CD8-positive, alpha-beta memory T cell (primary cell): ENCODE measurements at places on chromosomes 6 and 20. TPM values are rescaled to one million over a fixed set of nuclear protein-coding genes. Genes with fewer than 3 reads are reported as not detected.

DNA sequence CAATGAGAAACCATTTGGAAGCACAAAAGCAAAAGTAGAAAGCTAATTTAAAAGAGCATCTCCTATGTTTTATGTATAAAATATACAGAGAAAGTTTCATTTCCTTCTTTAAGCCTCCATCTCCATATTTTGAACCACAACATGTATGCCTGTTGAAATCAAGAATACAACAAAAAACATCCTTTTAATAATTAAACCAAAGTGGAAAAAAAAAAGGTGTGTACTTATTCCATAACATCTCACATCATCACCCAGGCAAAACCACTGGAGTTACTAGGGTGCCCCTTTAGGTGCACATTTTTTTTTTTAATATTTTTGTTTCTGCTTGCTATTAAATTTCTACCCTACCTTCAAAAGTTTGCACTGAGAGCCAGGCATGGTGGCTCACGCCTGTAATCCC lies 43.0 kb downstream of the EDN1 start:
- H3K4me1 ChIP-seq = no peaks in the 10 kb centered on the region
- H3K27me3 ChIP-seq = no peaks in the 10 kb centered on the region
- no peak for DNase-seq
- no peaks in the 10 kb centered on the region for H3K36me3 ChIP-seq

DNA sequence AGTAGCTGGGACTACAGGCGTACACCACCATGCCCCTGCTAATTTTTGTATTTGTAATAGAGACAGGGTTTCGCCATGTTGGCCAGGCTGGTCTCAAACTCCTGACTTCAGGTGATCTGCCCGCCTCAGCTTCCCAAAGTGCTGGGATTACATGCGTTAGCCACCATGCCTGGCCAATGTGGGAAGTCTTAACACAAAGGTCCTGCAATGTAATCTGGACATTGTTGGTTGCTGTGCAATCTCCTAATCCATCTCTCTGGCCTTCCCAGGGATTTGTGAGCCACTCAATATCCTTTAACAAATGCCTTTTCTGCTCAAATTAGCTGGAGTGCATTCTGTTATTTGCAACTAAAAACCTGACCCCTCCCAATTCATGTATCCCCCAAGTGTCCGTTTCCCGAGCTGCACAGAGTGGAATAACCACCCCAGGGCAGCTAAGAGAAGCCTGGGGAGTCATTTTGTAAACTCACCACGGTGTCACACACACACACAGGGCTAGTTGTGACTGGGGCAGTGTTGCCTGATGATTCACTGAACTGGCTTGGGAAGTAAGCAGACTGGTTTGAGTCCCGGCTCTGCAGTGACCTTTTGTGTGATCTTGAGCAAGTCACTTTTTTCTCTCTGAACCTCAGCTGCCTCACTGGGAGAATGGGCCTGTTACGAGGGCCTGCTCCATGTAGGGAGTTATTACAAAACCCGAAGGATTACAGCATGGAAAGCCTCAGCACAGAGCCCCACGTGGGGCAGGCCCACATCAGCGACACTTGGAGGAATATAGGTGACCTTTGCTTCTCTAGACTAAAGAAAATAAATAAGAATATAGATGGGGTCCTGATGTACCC lies 152.3 kb downstream of the ZMYND8 start:
- DNase-seq = no peak
- H3K27ac ChIP-seq = no peak overlapping the region
- no peaks in the 10 kb centered on the region for H3K27me3 ChIP-seq
- H3K4me1 ChIP-seq = no peaks in the 10 kb centered on the region
- no peaks in the 10 kb centered on the region for H3K36me3 ChIP-seq
- H3K4me3 ChIP-seq = no peak overlapping the region

- H3K36me3 ChIP-seq = no peaks in the 10 kb centered on the region
- no peak overlapping the region for H3K4me3 ChIP-seq
- no peaks in the 10 kb centered on the region for H3K4me1 ChIP-seq
- H3K27ac ChIP-seq = no peak overlapping the region
- no peaks in the 10 kb centered on the region for H3K27me3 ChIP-seq
- no peak for DNase-seq
These were observed 111.5 kb downstream of the MEI4 start for GRCh38 chr6:77764364-77764763.

DNA sequence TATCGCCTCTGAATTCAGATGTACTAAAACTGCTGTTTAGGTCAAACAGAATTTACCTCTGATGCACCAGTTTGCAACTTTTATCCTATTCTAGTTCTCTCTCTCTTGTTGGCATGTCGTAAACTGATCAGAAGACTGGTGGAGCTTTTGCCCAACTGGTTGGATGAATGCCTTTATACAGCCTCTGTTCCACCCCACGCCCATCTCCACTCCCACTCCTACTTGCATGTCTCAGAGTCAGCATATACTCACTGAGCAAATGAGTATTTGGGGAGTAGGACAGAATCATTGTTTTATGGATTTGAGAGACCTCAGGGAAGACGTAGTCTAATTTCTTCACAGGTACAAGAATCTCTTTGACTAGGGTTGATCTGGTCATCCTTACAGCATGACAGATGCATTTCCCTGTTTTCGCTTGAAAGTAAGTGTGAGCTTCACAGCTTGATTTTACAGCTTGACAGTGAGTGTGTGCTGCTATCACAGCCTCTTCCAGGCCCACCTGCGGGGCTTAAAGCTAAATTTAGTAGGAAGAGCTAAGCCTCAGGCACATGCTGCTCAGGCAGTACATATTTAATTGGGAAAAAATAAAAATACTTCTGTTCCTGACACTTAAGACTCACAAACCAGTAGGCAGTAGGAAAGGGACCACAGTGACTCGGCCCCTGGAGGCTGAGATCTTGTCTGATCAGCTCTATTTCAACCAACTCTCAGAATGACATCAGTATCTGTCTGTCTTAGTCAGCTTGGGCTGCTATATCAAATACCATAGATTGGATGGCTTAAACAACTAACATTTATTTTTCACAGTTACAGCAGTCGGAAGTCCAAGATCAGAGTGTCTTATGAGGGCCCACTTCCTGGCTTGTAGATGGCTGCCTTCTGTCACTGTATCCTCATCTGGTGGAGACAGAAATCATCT lies 30.4 kb downstream of the TRMT6 start:
- H3K4me3 ChIP-seq = no peak overlapping the region
- H3K27me3 ChIP-seq = no peaks in the 10 kb centered on the region
- no peaks in the 10 kb centered on the region for H3K36me3 ChIP-seq
- H3K4me1 ChIP-seq = peaks cover 10% of the 10 kb centered on the region
- no peak overlapping the region for H3K27ac ChIP-seq
- no peak for DNase-seq

GRCh38 chr6:11036351-11036740 lies 7.8 kb downstream of the ELOVL2 start:
- H3K27ac ChIP-seq = no peak overlapping the region
- no peak for DNase-seq
- peaks cover 4% of the 10 kb centered on the region for H3K27me3 ChIP-seq
- no peak overlapping the region for H3K4me3 ChIP-seq
- H3K4me1 ChIP-seq = no peaks in the 10 kb centered on the region

DNA sequence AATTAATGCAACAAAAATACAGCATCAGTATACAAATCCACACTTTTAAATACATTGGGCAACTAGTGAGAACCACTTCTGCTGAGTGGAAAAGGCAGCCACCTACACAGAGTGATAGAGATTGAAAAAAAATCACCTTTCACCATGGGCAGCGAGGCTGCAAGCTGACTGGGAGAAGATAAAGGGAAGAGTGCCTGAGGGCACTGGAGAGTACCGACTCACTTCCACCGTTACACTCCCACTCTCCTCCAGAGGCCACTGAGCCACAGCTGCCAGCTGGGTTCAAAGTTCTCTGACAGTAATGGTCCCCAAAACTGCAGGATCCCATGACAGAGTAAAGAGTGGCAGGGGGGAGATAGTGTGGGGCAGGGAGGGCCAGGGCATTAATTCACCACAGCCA lies 24.1 kb downstream of the PXT1 start:
- H3K4me1 ChIP-seq = peaks cover 8% of the 10 kb centered on the region
- H3K4me3 ChIP-seq = no peak overlapping the region
- no peak overlapping the region for H3K27ac ChIP-seq
- DNase-seq = no peak

- H3K27me3 ChIP-seq = peaks cover 30% of the 10 kb centered on the region
- no peak overlapping the region for H3K27ac ChIP-seq
- H3K4me1 ChIP-seq = peaks cover 11% of the 10 kb centered on the region
- H3K36me3 ChIP-seq = no peaks in the 10 kb centered on the region
- H3K4me3 ChIP-seq = no peak overlapping the region
- DNase-seq = no peak
These were observed 6.3 kb downstream of the BMP6 start for GRCh38 chr6:7732228-7732627.

The B3GAT2 gene
- not detected for total RNA-seq

The MCCD1 gene
- not detected for total RNA-seq
